ENCODE measurements at places on chromosomes 2 and 18.

DNA sequence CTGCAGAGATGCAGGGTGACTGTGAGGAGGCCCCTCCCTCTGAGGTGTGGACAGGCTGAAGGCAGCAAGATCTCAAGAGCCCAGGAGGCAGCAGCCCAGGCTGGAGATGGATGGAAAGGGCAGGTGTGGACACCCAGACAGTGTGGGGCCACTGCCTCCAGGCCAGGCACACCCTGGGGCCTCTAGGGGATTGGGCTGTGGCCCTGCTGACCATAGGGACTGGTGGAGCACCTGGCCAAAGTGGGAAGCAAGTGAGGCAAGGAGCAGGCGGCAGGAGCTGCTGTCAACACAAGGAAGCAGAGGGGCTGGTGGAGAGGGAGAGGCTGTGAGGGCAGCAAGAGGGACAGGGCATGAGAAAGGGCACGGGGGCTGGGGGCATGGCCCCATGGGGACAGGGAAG lies 10.8 kb downstream of the SNED1 start:
- no peak for DNase-seq

- DNase-seq: no peak
Observed at GRCh38 chr2:56177420-56178220, 6.2 kb upstream of the CCDC85A start.

DNA sequence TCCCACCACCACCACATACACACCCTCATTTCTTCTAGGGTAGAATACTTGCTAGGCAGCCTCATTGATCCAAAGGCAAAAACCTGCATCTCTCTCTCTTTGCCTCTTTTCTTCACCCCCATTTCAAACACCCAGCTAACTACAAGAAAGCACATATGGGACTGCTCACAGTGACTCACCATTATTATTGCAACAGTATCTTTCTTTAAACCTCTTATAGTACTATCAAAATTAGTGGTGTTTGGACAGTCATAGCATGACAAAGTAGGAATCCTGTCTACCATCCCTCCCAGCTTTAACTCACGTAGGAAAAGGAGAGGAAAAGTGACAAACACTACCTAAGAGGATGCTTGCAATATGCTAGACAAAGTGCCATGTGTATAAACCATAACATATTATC lies 422.5 kb upstream of the CRIM1 start:
- no peak for DNase-seq

GRCh38 chr2:154855138-154855537 lies 156.6 kb downstream of the KCNJ3 start:
- no peak for DNase-seq

DNA sequence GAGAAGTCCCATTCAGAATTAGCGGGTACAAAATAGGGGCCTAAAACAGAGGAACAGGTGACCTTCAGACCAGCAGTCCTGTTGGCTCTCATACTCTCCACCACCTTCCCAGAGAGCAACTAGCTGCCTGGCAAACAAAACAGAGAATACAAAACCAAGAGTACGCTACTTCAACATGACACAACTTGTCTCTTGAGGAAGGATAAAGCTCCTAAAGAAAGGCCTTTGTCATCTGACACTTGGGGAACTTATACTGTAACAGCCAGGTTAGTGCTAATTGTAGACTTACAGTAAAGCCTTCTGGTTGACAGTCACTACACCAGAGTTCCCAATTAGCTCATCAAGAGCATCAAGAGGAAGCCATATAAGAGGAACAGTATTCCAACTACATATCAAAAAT lies 282.1 kb upstream of the NT5C1B start:
- no peak for DNase-seq

DNA sequence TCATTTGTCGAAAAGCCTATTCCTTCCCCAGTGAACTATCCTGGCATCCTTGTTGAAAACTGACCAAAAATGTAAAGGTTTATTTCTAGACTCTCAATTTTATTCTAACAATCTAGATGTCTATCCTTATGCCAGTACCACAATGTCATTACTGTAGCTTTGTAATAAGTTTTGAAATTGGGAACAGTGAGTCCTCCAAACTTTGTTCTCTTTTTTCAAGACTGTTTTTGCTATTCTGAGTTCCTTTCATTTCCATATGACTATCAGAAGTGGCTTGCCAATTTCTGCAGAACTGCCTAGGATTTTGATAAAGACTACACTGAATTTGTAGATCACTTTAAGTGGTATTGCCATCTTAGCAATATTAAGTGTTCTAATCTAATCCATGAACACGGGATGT lies 9.7 kb downstream of the STARD7 start:
- DNase-seq: no peak

GRCh38 chr18:48814490-48815178 lies 136.1 kb downstream of the SMAD7 start:
- DNase-seq: no peak

GRCh38 chr2:208134928-208135586 lies 5.4 kb upstream of the CRYGC start:
- no peak for DNase-seq

GRCh38 chr2:86073225-86073624 lies 32.5 kb downstream of the POLR1A start:
- no peak for DNase-seq

GRCh38 chr2:48529194-48529593 lies 760 bp upstream of the STON1 start:
- no peak for DNase-seq

- DNase-seq: no peak
Observed at GRCh38 chr2:183292028-183292427, 167.8 kb downstream of the NUP35 start.

DNA sequence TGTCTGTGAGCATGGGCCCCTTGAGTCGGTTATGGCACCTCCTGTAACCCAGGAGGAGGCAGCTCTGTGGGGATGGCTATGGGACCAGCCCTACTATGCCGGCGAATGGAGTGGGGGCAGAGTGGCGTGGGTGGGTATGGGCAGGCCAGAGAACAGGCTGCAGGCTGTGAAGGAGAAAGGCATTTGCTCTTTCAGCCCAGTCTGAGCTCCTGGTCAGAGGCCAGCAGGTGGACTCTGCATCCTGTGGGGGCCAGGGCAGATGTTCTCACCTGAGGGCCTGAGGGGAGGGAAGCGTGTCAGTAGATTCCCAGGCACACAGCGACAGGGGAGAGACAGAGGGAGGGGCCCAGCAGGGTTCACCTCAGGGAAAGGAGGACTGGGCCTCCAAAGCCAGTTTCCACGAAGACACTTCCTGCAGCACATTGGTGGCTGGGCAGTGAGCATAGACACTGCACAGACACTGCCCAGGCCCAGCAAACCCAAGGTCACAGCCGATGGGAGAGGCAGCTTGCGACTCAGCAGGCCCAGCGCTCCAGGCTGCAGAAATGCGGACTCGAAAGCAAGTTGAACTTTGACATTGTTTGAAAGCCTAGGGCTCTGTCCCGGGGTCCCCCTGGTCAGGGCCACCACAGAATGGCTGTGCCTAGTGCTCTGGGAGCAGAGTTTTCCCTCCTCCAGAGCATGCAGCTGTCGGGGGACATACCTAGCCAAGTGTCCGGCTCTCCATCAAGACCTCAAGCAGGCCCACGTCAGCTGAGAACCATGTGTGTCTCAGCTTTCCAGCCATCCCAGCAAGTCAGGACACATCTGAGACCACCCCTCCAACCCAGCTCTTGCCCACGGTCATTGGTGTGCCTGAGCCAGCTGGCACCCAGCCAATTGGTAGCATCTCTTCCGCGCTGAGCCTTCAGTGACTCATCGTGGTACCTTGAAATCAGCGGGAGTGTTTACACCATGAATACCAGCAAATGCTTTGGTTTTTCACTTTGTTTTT lies 53.8 kb downstream of the TGOLN2 start:
- DNase-seq: no peak

GRCh38 chr2:9299161-9300100 lies 92.8 kb downstream of the ASAP2 start:
- no peak for DNase-seq

DNA sequence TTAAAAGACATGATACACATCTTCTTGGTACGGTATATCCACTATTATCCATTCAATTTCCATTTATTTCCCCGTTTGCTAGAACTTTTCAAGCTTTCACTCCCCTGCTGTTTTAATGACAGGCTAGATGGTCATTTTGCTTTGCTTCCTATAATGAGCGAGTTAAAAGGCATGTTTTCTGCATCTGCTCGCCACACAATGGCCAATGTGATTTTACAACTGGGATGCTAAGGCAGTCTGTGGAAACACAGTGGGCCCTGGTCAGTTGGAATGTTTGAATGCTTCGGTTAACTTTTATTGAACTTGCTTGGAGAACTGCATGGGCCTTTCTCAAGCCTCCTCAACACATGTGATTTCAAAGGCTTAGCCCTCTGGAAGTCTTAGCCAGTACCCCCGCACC lies 48.4 kb upstream of the TNP1 start:
- DNase-seq: no peak

DNA sequence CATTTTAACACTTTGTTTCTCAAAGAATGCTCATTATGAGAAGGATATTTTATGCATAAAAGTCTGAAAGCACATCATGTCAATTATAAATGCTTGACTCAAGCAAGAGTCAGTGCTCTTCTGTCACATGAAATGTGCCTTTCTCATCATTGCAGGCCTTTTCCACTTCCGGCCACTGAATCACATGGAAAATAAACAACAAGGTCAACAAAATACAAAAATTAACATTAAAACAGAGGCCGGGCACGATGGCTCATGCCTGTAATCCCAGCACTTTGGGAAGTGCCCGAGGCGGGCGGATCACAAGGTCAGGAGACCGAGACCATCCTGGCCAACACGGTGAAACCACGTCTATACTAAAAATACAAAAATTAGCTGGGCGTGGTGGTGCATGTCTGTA lies 480.6 kb downstream of the SPAG16 start:
- no peak for DNase-seq

GRCh38 chr2:119823734-119824334 lies 64.1 kb downstream of the PTPN4 start:
- no peak for DNase-seq

DNA sequence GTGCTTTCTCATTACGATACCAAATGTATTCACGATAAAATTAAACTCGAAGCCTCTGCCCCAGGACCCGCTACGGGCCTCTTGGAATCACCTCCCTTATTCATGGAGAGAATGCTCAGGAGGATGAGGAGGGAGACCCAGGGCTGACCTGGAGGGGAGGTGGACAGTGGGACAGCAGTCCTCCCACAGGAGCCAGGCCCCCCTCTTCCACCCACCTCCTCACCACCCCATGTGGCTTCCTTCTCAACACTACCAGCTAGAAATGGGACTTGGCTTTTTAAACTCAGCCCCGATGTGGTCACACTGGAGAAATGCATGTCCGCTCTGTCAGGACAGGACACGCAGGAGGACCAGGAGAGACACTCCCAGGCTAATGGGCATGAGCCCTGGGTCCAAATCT lies 147.9 kb upstream of the ID2 start:
- DNase-seq: no peak

DNA sequence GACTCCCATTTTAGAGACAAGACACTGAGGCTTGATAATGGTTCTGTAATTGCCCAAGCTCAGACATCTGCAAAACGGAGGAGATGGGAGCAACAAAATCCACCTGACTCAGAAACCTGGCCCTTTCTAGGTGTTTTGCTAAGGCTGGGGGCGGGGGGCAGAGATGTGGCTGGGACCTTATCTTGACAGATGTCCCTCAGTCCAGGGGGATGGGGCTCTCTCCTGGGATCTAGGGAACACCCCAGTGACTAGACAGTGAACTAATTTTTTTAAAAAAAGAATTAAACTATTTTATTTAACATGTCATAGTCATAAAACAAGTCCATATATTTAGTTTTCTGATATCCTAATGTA lies 32.0 kb upstream of the HAAO start:
- DNase-seq: no peak

GRCh38 chr2:128308284-128308731 lies 10.4 kb downstream of the HS6ST1 start:
- no peak for DNase-seq

DNA sequence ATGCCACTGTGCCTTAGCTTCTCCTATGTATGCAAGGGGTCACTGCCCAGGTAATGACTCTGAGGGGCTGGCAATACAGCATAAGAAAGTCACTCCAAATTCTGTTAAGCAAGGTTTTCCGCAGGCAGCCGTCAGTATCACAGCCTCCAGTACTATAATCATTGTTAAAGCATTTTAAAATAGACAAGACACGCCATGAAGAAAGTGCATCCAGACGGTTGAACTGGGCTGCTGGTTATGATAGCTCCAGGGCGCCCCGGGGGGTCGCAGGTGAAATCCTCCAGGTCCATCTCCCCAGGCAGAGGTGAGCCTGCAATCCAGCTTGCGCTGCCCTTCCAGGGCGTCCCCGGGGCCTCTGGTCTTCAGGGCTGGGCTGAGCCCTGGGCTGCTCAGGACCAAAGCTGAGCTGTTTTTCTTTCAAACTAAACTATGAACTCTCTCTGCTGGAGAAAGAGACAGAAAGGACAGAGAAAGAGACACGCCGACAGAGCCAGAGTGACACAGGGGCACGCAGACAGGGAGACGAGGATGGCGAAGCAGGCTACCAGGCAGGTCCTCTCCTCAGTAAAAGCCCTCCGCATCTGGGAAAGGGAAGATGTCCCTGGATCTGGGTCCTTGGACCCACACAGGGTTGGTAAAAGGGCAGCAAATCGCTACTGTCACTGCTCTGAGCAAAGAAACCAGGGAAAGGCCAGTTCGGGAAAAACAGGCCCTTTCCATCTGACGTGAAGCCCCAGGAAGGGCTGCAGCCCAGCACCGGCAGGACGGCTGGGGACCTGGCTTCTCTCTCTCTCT lies 2.1 kb upstream of the TWIST2 start:
- no peak for DNase-seq

GRCh38 chr2:47652061-47652690 lies 130.8 kb upstream of the MSH6 start:
- no peak for DNase-seq

DNA sequence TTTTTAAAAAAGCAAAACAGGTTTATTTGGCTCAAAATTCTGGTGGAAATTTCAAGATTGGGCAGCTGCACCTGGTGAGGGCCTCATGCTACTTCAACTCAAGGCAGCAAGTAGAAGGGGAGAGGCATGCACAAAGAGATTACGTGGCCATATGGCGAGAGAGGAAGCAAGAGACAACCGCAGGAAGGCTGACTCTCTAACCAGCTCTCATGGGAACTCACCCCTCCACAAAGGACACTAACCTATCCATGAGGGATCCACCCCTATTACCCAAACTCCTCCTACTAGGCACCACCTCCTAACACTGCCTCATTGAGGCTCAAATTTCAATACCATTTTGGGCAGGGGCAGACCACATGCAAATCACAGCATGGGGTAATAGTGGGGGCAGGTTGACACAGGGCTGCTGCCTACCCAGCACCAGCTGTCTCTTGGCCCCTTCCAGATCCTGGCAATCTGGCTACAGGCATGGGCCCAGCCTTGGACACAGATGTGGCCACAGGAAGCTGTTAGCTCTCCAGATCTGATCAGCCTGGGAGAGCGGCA lies 2.0 kb upstream of the CAPN10 start:
- no peak for DNase-seq

- peak; percentile 69 for DNase-seq
Observed at GRCh38 chr18:31942999-31943877, at the start of gene TRAPPC8. Gene TRAPPC8 (minus strand): TSS chr18:31943128. CDS start chr18:31942764, 364 bp downstream.

DNA sequence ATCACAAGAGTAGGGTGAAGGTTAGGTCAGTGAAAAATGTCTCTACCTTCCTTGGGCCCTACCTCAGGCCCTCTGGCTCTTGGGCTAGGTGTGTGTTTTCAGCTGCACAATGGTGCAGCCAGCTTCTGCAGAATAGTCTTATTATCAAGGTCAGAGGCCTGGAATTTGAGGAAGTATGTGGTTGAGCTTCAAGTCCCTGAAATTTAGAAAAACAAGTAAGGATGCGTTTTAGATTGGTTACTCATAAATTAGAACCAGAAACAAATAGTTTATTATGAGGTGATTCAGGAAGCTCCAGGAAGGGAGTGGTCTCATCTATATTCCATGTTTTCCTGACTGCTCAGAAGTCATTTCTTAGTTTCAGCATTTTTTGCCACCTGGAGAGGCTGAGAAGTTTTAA lies 204.2 kb upstream of the CELF4 start:
- DNase-seq: no peak

- no peak for DNase-seq
Observed at GRCh38 chr2:54535599-54536195, 79.6 kb downstream of the SPTBN1 start.
